ENCODE measurements at places on chromosomes 1 and 21.

DNA sequence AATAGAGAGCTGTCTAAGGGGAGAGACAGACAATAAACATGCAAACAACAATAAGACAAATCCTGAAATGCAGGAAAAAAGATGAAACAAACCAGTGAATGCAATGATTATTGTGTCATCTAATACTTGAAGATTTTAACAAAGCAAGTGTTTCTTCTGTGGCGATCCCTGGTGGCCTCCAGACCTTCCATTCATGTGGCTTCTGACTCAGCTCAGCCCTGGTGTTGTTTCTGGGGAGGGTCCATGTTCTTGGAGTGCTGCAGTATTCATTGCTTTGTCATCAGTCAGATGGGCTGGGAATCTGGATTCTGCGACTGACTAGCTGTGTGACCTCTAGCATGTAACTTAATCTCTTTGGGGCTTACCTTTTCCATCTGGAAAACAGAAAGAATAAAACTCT is 1.5 kb upstream of the C2CD4D start:
- no peak for ATAC-seq

GRCh38 chr1:21383785-21384401 is 56.0 kb upstream of the NBPF3 start:
- ATAC-seq = no peak

- ATAC-seq = no peak
Observed at GRCh38 chr1:35111106-35111505, 31.9 kb downstream of the ZMYM1 start.

DNA sequence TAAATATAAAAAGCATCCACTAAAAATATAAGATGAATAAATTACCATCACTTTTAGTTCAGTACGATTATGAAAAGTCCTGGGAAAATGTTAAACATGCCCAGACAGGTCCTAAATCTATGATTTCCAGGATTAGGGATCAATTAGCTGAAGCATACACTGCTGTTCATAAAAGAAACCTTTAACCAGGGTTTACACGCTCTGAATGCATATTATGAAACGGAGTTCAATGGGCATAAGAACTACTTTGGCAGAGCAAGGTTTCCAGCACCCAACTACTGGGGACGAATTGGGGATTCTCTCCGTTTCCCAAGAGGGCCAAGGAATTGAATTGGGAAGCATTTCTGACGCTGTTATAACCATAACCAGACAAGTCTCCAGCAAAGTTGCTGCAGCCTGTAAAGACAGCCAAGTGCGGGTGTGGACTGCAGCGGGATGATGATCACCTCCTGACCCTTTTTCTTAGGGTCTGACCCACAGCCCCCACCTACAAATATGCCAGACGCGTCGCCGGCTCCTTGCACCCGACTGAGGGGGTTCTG is 1.6 kb downstream of the SLC30A1 start:
- ATAC-seq = no peak

DNA sequence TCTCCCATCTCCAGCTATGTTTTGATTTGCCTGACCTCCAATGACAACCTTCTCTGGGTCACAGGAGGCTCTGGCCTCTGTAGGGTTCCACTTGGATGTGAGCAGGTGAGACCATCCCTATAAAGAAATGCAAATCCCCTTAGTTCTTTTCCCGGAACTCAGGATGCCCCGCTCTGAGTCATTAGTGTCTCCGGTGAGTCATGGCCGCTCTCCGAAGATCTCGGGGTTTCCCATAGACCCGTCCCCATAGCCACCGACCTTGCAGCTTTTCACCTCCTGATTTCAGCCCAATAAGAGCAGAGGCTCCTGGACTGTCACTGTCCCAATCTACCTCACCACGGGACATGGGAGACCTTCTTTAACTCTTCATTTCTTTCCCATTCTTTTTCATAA is 98.2 kb downstream of the PGBD5 start:
- ATAC-seq = peak; percentile 58

- ATAC-seq = no peak
Observed at GRCh38 chr1:223076362-223076761, 66.7 kb downstream of the TLR5 start.

DNA sequence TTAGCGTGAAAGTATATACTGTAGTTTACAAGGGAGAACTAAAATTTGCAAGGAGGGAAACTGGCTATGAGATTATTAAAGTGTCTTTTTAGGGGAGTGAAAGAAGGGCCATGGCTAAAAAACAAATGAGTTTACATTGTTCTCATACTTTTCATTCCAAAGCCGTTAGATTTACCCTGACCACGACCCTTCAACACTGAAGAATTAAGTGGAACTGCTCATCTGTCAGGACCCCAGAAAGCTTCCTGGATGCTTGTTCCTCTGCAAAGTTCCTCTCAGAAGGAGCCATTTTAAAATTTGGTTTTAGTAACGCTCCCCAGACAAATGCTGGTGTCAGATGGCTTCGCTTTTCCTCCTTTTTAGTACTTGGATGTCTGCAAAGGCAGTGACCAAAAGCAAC is 82.7 kb upstream of the ZBTB18 start:
- no peak for ATAC-seq

DNA sequence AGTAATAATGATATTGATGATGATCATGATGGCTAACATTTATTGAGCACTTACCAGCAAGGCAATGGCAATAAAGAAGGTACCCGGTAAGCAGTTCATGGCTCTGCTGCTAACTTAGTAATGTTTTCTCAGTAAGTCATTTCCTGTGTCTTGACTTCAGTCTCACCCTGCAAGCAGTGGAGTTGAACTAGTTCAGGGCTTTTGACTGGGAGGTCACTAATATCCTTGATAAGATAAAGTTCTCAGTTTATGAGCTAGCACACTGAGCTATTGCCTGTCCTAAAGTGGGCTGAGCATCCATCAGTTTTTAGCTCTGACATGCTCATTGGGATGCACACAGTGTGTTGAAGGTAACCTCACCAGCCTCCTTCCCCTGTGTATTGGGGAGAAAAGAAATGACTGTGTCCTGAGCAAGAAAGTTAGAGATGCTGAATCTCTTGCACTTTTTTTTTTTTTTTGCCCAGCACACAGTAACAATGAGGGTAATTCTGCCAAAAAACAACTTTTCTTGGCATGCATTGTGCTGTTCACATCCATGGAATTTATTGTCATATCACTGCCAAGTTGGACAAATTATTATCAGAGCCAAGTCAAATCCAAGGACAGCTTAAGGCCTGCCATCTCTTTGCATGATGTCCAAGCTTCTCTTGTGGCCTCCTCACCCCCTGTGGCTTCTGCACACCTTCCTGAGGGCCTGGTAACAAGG is 55.5 kb upstream of the GADD45A start:
- ATAC-seq = no peak

DNA sequence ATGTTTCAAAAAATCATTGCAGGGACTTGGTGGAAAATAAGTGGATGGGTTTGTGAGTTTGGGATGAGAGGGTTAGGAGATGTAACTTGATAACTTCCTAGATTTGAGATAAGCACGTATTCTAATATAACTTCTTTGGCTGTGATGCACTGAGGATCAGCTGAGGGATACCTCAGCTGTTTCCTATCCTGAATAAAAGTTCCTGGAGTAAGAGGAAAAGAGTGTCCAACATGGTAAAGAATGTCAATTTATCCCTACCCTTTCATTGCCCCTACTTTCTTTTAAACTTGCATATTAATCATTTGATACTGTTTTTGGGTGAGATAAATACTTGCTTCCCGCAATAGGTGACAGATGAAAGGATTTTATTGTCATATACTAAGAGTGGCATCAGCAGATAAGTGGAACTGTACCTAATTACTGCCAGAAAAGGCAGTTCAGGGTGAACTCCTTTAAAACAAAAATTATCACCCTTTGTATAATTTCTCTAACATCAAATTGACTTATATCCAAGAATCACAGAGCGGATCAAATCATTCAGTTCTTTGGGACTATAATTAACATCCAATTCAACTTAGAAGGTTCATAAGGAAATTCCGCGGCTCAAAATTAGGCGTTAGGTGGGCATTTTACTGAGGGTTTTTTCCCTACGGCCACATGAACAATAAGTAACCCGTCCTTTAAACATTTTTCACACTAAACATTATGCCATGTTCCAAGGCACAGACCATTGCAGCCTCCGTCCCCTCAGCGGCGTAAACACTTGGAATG is 1.4 kb upstream of the SUCO start:
- no peak for ATAC-seq

GRCh38 chr1:48808496-48808895 is 31.8 kb upstream of the BEND5 start:
- ATAC-seq = no peak

DNA sequence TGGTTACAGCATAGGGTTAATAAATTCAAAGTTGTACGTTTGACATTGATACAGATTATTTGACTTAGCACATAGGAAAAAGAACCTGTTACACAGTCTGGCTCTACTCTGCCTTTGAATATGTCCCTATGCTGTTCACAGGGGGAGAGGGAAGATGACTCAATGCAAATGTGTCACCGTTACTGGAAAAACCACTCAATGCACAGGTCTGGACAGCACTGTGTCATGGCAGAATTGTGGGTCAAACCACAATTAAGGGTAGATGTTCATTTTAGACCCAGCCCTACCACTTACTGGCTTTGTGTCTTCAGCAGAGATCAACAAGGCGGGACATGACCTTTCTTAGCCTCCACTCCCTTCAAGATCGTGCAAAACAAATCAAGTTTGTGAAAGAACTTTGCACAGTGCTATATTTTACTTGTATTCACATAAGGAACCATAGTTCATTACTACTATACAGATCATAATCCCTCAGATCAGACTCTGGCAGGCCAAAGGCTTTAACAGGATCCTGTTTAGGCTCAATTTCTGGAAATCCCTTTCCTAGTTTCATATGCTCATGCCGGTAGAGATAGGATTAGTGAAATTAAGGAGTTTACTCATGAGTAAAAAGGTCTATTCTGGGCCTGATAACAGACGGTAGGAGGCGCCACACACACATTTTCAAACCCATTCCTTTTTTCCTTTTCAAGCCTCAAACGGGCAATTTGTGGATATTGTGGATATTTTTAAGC is 22.1 kb downstream of the EIF2D start:
- ATAC-seq = peak; percentile 85

- ATAC-seq = peak; percentile 64
Observed at GRCh38 chr1:50705699-50706098, 254.4 kb downstream of the FAF1 start.

DNA sequence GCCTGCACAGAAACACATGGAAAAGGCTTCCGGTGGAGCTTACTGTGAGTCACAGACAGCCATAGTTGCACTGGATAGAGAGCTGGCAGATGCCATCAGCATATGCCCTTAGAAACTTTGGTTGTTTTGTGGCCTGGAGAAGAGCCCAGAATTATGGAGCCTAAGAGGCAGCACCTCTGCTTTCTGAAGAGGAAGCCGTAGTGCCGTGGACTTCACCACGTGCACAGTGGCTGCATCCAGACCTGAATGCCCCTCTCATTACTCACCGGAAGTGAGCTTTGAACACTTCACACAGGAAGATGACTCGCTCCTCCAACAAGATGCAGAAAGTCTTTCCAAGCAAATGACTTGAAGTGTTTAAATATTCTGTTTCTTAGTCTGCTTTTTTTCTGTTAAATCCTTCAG is 28.4 kb downstream of the JUN start:
- peak; percentile 92 for ATAC-seq

- ATAC-seq = no peak
Observed at GRCh38 chr1:193727850-193728249, 541.4 kb upstream of the B3GALT2 start.

DNA sequence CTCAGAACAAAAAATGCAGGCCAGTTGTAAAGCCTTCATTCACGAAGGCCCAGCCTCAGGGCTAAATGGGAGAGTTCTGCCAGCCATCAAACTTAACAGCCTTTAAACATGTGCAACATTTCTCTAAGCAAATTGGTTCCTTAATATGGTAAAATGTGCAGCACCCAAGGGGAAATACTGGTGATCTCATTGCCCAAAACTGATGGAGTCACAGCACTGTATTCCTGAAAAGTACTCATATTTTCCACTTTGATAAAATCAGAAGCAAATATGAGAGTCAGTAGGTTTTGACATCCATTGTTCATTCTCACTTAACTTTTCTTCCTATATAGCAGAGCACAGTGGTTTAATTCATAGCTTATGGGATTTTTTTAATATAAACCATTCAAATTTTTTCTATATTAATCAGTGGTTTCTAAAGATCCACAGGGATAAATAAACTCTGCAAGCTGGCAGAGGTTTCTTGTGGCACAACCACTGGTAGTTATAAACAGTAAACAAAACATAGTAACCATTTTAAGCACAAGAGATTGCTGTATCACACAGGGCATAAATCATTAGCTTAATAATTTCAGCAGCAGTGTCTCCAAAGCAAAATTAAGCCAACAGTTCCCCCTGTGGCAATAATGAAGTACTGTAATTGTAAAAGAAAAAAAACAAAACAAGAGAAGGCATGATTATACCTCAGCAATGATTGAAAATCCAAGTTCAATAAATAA is 106.9 kb upstream of the LYPLAL1 start:
- no peak for ATAC-seq

- no peak for ATAC-seq
Observed at GRCh38 chr1:24540051-24540905, 15.6 kb upstream of the NCMAP start.

DNA sequence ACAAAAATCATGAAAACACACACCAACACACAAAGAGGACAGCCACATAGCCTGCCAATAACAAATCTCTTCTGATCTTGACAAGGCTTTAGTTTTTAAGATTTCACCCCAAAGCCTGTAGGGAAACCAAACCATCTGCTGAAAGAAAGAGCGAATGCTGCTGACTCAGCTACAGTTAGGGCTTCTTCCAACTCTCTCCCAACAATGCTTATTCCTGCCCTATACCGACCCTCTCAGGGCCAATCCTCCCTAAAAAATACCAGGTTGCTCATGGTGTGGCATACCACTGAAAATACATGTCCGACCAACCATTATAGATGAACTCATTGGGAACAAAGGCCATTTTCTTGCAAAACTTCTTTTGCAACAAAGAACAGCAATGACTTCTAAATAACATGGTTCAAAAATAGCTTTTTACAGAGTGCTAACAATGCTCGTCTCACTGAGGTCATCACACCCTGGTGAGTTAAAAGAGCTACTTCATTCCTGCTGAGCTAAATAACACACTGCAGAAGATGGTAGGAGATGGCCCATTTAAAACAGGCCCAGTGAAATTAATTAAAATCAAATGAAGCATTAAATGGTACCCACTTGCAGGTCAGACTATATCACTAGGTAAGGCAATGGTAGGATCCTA is 86.1 kb downstream of the KIAA0319L start:
- no peak for ATAC-seq

DNA sequence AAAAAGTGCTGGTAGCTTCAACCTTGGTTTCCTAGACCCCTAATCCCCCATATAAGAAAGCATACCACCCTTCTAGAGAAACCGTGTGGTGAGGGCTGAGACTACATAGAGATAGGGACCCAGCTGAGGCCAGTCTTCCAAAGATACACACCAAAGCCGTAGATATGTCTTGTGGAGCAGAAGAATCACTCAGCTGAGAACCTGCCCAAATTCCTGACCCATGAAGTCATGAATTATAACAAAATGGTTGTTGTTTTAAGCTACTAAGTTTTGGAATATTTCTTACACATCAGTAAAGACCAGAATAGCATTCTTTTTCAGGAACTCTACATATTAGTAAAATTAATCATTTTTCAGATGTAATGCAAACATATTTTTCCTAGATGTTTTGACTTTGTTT is 3.3 kb upstream of the SNRPE start:
- no peak for ATAC-seq

- ATAC-seq = peak; percentile 85
Observed at GRCh38 chr21:14545906-14546480, at the start of gene SAMSN1. SAMSN1 (minus strand) TSS chr21:14546315; CDS start chr21:14546261, 54 bp downstream.

- ATAC-seq = peak; percentile 53
Observed at GRCh38 chr1:229058111-229058561, 212.8 kb upstream of the RAB4A start.

Measured in esophagus mucosa (tissue), 1 donor.